Skeletal muscle tissue (tissue), 5 donors: ENCODE measurements at places on chromosomes 16 and 17. TPM values are rescaled to one million over a fixed set of nuclear protein-coding genes. Genes with fewer than 3 reads are reported as not detected.

The CSH1 gene
- not detected for total RNA-seq

The CARD14 gene
- total RNA-seq, result 0.52 TPM

The ITGAD gene
- total RNA-seq, result under 0.01 TPM

The DDX42 gene
- total RNA-seq, result 69.9 TPM

The KREMEN2 gene
- total RNA-seq, result 1.6 TPM

The CACNG1 gene
- total RNA-seq, result 43.3 TPM

The IFI35 gene
- total RNA-seq, result 11.5 TPM

The C1QTNF8 gene
- not detected for total RNA-seq

The CBX2 gene
- 5.7 TPM for total RNA-seq

The C16orf96 gene
- 0.52 TPM for total RNA-seq

The CSHL1 gene
- not detected for total RNA-seq

The ZPBP2 gene
- total RNA-seq, result not detected

The CACNG3 gene
- total RNA-seq, result not detected

The GJD3 gene
- 0.52 TPM for total RNA-seq

The SHCBP1 gene
- 8.9 TPM for total RNA-seq

The BRIP1 gene
- 4.2 TPM for total RNA-seq

The TEKT5 gene
- total RNA-seq, result not detected

The IGF2BP1 gene
- total RNA-seq, result 4.7 TPM

The ZNF624 gene
- 5.2 TPM for total RNA-seq

The PEMT gene
- 32.4 TPM for total RNA-seq

The C16orf95 gene
- total RNA-seq, result 2.6 TPM

The TBC1D16 gene
- 19.3 TPM for total RNA-seq

The TPSAB1 gene
- 1.0 TPM for total RNA-seq

The KRT9 gene
- not detected for total RNA-seq

The MYH2 gene
- total RNA-seq, result 43.8 TPM

The ABCC3 gene
- total RNA-seq, result 1.0 TPM

The SOX15 gene
- total RNA-seq, result not detected

The CHCT1 gene
- 1.6 TPM for total RNA-seq

The ADAM11 gene
- 0.52 TPM for total RNA-seq

The ABCC11 gene
- total RNA-seq, result not detected

The C16orf89 gene
- 2.1 TPM for total RNA-seq

The AARS1 gene
- total RNA-seq, result 65.8 TPM

The PSMB3 gene
- 156 TPM for total RNA-seq

The MMP28 gene
- total RNA-seq, result 4.2 TPM

The MYH3 gene
- 6,986 TPM for total RNA-seq

The ABCA10 gene
- total RNA-seq, result 17.7 TPM
